Right lobe of liver (tissue), 6 donors: ENCODE measurements at places on chromosomes 4 and X. TPM values are rescaled to one million over a fixed set of nuclear protein-coding genes. Genes with fewer than 3 reads are reported as not detected.

DNA sequence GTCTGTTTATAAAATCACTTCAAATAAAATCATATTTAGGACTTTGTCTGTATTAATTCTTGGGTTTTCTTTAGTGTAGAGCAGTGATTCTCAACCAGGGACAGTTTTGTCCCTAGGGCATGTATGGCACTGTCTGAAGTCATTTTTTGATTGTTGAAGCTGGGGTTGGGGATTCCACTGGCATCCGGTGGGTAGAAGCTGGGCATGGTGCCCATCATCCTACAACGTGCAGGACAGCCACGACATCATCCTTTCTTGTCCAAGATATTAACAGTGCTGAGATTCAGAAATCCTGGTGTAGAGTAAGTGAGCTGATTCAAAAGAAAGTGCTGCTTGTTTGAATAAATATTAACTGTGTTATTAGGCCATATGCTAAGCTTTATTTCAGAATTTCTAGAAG is 28.6 kb downstream of the DCLK2 start:
- no peak for DNase-seq

DNA sequence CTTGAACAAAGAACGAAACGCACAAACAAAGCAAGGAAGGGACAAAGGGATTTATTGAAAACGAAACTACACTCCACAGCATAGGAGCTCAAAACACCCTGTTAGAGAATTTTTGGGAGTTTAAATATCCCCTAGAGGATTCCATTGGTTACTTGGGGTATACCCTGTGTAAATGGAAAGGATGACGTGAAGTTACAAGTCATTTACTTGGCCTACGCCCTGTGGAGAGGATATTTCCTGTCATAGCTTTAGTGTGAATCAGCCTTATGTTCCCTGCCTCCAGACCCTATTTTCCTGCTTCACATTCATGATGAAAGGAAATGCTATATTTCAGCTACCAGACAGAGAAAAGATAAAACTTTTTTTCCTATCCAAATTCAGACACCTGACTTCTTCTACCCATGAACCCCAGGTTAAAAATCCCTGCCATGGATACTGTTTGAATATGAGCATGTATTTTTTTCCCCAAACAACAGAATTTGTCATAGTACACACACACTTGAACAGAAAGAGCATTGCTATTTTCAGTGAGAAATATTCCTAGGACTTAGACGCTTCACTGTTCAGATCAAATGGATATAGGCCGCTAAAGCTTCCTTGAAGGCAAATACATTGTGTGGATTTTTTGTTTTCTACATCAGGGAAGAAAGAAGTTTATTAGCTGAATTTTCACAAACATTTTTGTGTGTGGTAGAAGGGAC is 20.4 kb downstream of the PIN4 start:
- no peak for DNase-seq

DNA sequence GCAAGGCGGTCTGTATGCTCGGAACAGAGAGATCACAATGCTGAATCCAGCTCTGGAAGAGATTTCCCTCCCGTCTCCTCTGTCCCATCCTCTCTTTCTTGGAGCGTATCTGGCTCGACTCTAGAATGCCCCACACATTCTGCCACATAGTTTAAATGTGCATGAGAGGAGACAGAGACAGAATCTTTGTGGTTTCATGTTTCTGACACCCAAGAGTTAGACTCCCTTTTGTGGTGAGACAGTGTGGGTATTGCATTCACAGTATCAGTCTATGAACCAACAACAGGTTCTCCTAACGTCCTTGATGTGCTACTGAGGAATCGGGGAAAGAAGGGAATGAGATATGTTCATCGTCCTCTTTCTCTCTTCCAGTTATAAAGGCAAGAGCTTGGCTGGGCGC is 25.3 kb downstream of the FAM47E start:
- DNase-seq = no peak

DNA sequence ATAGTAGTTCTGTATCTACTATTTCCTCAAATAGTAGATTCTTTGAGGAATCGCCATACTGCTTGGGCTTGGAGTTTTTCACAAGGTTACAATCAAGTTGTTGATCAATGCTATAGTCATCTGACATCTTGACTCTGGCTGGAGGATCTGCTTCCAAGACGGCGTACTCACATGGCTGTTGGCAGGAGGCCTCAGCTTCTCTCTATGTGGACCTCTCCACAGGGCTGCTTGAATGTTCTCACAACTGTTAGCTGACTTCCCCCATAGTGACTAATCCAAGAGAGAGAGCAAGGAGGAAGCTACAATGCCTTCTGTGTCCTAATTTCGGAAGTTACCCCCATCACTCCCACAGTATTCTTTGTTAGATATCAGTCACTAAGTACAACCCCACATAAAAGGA is 10.3 kb downstream of the EGFL6 start:
- no peak for DNase-seq

GRCh38 chrX:113510586-113510985 is 670.0 kb upstream of the AMOT start:
- no peak for DNase-seq

DNA sequence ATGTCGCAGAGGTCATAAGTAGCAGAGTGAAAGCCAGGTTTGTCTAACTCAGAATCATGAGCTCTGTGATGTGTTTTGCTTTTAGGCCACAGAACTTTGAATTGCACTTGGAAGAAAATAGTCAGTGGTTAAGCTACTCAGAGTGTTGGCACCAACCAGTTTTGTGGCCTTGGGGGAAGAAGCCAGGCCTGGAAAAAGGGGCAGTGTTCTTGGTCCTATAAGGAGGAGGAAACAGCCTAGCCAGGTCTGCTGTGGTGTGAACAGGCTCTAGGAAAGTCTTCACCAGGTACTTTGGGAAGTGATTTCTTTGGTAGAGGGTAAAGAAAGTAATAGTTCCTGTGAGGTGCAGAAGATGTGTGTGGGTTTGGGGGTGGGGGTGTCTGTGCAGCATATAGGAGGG is 49.2 kb downstream of the FHIP1A start:
- DNase-seq = no peak

DNA sequence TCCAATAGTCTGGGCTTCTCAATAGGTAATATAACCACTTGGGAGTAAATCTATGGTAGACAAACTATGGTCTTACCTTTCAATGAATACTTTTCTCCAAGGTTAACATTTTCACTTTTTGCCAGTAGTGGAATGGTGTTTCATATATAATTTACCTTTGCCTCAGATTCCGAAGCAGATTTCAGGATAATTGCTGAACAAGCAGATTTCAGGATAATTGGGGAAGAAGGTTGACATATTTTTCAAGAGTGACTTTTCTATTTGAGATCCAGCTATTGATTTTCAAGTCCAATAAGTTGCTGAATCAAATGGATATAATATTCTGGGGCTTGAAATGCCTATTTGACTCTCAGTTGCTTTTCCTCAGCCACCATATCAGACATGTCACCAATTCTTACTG is 63.6 kb downstream of the SYTL5 start:
- no peak for DNase-seq

DNA sequence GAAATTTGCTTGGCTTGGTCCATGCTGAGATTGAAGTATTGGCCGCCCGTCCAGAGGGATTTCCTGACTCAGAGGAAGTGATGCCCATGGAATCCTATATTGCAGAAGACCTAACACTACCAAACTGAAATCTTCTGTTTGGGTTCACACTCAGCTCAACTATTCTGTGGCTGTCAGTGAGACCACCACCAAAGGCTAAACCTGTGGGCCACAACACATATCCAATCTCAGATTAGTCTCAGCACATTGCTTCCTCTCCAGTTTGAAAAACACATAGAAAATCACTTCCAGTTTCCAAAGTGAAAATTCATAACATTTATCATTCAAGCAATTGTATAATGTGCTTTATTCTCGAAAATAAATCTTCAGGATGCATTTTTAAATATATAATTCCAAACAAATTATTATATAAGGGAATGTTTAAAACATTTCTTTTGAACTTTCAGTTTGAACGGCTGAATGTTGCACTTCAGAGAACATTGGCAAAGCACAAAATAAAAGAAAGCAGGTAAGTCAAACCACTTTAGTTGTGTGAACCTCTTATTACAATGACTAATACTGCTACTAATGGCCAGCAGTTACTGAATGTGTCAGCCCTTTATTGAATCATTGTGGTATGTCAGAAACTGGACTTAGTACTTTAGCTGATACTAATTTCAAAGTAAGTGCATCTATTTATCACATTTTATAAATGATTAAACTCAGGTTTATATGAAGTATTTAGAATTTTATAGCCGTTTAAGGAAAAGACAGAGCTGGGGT is 37.0 kb downstream of the GUCY1A1 start:
- DNase-seq = no peak

GRCh38 chr4:82517043-82517442 is 44.7 kb downstream of the TMEM150C start:
- no peak for DNase-seq

- DNase-seq = no peak
These were observed 28.4 kb downstream of the WFS1 start for GRCh38 chr4:6298035-6298434.

DNA sequence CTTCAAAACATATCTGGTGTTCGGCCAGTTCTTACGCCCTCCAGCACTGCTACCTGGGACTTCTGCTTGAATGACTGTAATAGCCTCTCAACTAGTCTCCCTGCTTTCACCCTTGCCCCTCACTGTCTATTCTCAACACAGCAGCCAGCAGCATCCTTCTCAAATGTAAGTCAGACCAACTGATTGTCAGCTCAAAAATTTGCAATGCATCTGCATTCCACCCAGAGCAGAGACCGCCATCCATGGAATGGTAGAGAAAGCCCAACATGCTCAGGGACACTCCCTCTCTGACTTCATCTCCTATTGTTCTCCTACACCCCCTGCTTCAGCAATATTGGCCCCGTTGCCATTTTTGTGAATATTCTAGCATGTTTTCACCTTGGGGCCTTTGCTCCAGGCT is 5.9 kb downstream of the TLR7 start:
- DNase-seq = no peak

- no peak for DNase-seq
These were observed 4.8 kb downstream of the CPE start for GRCh38 chr4:165383591-165384073.

DNA sequence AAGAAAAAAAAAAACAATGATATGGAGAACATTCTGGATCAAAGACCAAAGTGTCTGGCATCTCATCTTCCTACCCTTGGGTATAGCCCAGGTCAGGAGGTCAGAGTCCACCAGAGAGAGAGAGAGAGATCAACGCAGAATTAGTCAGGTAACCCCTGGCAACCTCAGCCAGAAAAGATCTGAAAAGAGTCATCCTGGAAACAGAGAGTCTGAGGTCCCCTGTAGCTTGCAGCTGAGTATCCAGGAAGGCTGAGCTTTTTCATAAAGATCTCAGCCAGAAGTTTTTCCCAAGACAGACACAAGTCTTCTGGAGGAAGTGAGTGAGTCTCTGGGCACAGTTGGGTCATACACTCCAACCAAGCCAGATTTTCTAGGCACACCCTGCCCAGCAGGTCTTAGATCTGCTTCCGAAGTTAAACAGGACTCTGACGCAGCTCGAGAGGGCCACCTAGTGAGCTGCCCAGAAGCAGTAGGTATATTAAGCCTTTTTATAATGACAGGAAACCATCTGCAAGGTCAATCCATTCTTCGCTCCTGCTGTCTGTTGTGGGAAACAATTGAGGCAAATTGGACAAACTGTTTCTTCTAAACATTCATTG is 35.7 kb downstream of the ACE2 start:
- peak; percentile 35 for DNase-seq

DNA sequence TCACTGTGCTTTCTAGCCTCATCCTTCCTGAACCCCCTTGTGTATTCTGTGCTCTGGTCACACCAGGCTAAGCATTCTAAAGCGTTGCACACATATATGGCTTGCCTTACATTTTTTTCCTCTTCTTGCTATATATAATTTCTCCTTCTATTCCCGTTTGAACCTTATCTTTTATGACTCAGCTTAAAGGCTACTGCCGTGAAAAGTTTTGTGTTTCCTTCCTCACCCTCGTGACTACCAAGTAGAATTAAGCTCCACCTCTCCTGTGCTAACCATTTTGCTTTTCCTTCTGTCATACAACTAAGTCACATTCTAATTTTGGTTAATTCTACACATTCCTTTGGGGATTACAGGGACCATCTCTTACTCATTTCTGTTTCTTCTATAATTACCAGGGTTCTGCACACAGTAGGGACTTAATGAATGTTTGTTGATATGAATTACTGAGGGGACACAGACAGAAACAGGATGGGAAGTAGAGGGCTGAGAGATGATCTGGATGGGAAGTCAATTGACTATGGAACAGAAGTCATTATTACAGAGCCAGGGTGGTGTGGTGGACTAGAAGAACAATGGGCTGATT is 67.1 kb downstream of the DOCK11 start:
- no peak for DNase-seq

DNA sequence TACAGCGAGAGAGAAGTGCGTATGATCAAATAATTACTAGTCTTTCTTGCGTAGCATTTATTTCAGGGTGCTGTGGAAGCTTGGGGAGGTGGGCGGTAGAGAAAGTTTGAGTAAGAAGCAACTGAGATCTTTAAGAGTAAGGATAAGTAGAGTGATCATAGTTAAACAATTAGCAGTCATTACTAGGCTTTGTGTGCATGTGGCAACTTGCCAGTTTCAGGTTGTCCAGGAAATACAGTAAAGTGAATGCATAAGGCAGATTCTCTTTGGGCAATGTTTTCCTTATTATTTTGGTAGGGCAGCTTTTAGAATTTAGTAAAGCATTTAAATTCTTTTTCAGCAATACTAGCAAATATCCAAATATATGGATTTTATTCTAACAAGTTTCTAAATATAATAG is 57.0 kb downstream of the HPGDS start:
- no peak for DNase-seq

- peak; percentile 50 for DNase-seq
These were observed 78.9 kb downstream of the FAT1 start for GRCh38 chr4:186644737-186645261.

DNA sequence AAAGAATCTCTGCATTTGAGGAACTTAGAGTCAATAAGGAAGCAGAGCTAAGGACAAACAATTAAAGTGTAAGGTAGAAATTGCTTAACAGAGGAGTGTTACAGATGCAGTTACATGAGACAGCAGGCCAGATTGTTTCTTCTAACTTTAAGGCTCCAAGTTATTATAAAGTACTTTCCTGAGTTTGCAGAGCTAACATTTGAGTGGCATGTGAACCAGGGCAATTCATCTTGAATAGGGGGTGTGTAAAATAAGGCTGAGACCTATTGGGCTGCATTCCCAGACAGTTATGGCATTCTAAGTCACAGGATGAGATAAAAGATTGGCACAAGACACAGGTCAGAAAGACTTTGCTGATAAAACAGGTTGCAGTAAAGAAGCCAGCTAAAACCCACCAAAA is 7.6 kb upstream of the LNX1 start:
- DNase-seq = no peak

DNA sequence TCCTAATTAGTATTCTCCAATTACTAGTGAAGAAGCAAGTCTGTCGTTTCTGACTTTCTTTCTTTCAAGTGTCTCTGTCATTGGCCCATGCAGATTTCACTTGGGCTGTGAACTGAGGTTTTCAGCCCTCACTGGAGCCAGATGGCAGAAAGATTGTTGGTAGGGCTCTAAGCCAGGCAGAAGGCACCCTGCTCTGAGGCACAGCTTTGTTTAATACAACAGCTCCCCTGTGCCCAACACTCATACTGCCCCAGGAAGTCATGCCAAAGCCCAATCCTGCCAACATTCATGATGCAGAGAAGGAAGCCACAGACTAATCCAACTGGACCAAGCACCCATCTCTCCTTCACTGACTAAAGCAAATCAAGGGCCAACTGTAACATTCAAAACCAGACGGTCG is 117.1 kb upstream of the FRG1 start:
- DNase-seq = no peak

ENPEP gene
- 17.1 TPM for total RNA-seq

ACOT9 gene
- total RNA-seq = 12.8 TPM

KDR gene
- total RNA-seq = 13.3 TPM

PAGE2 gene
- not detected for total RNA-seq

PPP1R2C gene
- not detected for total RNA-seq

TMEM128 gene
- 6.4 TPM for total RNA-seq
